ENCODE measurements at places on chromosomes 11 and 22.

DNA sequence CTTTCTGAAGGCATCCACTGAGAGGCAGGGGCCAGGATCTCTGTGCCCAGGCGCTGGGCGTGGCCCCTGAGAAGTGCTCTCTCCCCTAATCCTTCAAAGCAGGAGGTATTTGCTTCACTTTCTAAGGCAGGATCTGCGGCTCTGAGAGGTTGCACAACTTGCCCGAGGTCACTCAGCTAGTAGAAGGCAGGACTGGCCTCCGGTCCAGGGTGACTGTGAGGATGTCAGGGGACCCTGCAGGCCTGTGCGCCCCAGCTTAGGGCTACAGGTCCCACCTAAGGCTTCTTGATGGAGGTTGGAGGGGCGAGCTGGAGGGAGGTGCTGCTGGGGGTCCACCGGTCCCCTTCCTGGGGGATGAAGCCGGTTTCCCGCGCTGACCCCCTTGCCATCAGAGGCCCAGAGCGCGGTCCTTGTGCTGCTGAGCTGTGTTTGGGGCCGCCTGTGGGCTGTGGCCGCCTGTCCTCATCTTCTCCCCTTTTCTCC, 979 bp downstream of the SMIM38 start:
- no peak for DNase-seq

GRCh38 chr11:46319074-46319453, 28.2 kb upstream of the DGKZ start:
- no peak for DNase-seq

DNA sequence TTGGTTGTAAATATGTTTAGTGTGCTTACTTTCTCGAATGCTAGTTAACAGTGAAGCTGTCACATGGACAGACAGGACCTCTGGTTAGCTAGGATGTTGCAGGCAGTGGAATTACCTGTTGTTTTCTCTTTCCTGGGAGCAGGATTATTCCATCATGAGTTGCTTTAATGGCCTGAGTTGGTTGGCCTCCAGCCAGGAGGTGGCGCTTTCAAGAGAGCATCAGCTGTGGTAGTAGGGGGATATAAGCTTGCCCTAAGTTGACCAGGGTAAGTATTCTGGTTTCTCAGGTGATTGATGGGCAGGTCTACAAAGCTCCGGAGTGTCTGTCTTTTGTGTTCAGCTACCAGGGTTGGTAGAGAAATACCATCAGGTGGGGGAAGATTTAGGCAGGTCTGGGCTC, 43.5 kb downstream of the NELL1 start:
- no peak for DNase-seq

DNA sequence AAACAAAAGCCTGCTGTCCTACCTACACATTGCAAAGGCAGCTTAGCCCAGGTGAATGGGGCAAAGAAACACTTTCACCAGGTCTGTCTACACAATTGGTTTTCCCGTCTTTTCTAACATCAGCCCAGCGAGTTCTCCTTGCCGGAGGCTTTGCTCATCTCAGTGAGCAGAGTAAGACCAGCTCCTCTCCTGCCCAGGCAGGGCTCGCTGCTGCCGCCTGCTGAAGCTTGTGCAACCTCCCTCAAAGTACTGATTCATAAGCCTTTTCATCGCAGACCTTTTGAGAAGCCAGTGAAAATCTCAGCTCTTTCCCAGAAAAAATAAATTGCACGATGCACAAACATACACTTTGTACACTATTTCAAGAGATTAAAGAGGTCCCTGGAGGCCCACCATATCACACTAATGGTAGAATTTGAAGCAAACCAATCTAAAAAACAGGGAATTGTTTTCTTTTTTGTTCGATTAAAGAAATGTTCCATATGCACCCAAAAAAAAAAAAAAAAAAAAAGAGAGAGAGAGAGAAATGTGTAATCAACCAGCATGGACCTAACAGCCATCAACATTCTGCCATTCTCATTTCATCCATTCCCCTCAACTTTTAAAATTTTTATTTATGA, 328.1 kb upstream of the MPPED2 start:
- no peak for DNase-seq

GRCh38 chr22:25147642-25147928, 52.1 kb upstream of the CRYBB3 start:
- no peak for DNase-seq

- DNase-seq, result no peak
Measured at GRCh38 chr11:12160680-12161079, 50.3 kb downstream of the MICAL2 start.

DNA sequence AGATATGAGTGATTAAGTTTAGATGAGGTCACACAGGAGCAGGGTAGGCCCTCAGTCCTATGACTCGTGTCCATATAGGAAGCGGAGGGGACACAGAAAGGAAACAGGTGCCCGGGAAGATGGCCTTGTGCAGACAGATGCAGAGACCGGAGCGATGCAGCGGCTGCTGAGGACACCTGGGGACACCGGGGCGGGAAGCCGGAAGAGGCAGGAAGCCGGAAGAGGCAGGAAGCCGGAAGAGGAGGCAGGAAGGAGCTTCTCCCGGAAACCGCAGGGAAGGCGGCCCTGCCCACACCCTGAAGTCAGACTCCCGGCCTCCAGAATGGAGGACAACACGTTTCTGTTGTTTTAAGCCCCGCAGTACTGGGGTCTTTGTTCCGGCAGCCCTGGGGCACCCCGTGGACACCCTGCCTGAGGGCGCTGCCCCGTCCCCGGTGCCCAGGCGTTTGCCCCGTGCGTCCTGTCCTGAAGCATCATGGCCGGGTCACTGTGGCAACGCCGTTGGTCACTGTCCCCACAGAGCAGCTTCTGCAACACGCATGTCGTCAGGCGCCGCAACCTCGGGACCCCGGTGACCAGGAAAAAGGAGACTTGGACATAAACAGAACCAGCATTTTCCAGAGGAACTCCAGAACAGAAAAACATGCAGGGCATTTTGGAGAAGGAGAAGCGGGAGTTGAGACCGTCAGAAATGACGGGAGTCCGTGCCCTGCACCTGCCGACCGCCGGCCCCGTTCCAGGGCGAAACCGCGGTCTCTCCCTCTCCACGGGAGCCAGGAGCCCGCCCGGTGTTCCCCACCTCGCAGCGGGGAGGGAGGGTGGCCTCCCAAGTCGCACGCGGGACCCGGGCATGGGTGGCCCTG, 103.4 kb downstream of the BRD1 start:
- DNase-seq, result peak; percentile 14

GRCh38 chr22:49298834-49299750, 528.6 kb downstream of the BRD1 start:
- no peak for DNase-seq

DNA sequence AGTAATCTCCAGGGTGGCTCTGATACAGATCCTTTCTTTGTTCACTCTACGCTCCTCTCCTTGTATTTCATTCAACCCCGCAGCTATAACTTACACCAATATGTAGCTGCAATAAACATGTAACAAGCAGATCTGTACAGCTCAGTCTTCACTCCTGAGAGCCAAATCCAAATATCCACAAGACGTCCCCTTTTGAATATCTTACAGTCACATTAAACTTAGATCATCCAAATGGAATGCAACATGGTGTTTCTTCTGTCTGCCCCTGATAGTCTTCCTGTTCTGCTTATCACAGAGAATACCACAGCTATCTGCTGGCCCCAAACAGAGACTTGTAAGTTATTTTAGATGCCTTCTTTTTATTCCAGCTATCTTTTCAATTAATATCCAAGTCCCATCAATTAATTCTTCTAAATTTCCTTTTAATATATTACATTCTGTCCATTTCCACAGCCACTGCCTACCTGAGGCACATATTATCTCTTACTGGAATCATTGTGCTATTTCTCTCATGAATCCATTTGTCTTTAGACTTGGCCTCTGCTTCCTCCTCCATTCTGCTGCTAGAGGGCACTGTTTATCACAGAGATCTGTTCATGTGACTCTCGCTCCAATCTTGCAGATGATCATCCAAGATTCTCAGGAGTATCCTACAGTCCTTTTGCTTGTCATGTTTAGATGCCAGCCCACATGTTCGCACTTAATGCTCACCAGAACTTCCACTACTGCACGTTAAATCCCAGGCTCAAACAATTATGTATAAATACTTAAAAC, 908.6 kb downstream of the NTM start:
- no peak for DNase-seq

- no peak for DNase-seq
Measured at GRCh38 chr11:29483831-29484230, 533.0 kb downstream of the KCNA4 start.

- DNase-seq, result no peak
Measured at GRCh38 chr11:17186932-17187692, 20.7 kb downstream of the PIK3C2A start.

- no peak for DNase-seq
Measured at GRCh38 chr11:22130462-22131053, 62.3 kb upstream of the ANO5 start.

- no peak for DNase-seq
Measured at GRCh38 chr22:35409783-35410662, 10.1 kb downstream of the MCM5 start.

GRCh38 chr11:81772166-81772565, 961.5 kb downstream of the FAM181B start:
- no peak for DNase-seq

- no peak for DNase-seq
Measured at GRCh38 chr11:74966651-74967050, 17.6 kb downstream of the SPCS2 start.

GRCh38 chr11:69566001-69566400, 75.0 kb upstream of the CCND1 start:
- no peak for DNase-seq

DNA sequence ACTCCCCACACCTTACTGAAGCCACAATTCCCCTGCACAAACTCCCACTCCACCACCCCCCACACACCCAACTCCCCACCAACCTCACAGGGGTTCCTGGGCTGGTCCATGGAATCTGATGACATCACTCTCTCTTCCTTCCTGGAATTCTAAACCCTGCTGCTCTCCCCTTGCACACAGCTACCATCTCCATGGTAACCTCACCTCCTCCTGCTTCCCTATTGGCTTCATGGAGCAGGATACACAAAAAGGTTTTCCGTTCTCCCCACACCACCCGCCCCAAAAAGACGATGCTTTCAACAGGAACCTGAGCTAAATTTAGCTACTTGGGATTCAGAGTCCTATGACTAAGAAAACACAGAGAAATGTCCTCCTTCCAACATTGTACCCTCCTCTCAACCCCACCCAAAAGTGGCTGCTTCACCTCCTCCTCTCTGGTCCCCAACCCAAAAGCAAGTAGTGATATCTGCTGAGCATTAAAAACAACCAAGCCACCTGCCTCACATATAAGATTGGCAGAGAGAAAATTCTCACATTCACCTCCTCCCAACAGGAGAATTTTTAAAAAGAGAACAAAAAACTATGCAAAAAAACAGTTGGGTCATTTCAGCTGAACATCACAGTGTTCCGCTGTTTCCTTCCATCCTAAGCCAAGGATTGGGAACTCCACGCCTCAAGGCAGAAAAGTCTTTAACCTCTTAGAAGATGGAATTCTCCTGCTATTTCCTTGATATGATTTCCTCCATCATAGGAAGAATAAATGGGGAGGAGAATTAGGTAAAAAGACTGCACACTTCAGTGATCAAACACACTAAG, 66.9 kb downstream of the RBFOX2 start:
- DNase-seq, result no peak

- DNase-seq, result no peak
Measured at GRCh38 chr11:115317277-115318185, 186.7 kb downstream of the CADM1 start.

GRCh38 chr11:8642196-8642841, 40.1 kb downstream of the TRIM66 start:
- no peak for DNase-seq

DNA sequence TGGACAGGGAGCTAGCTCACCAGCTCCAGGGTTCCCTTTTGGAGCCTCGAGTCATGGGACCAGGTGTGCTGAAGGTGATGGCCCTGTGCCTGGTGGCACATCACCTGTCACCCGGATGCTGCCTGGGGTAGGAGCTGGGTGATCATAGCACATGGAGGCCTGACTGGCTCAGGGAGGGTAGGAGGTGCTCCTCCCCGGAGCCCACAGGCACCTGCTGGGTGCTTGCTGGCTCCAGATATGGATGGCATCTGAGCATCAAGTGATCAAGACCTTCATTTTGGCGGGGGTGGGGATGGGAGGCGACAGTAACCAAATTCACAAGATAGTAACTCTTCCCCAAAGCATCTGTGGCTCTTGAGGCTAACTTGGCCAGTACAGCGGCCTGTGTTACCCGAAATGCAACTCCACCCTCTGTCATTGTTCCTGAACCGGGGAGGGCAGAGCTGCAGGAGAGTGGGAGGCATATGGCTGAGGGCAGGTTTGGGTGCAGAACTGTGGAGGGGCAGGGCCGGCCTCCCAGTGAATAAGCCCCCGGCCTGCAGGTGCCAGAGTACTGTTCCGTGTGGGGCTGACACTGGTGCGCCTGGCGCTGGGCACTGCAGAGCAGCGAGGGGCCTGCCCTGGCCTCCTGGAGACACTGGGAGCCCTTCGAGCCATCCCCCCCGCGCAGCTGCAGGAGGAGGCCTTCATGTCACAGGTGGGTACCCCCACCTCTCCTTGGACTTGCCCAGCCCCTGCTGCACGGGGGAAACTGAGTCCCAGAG, 4.7 kb downstream of the TBC1D10C start:
- no peak for DNase-seq

- DNase-seq, result no peak
Measured at GRCh38 chr22:48445113-48445827, 1382.4 kb downstream of the BRD1 start.

- no peak for DNase-seq
Measured at GRCh38 chr22:50710221-50710620, 27.8 kb upstream of the ACR start.

DNA sequence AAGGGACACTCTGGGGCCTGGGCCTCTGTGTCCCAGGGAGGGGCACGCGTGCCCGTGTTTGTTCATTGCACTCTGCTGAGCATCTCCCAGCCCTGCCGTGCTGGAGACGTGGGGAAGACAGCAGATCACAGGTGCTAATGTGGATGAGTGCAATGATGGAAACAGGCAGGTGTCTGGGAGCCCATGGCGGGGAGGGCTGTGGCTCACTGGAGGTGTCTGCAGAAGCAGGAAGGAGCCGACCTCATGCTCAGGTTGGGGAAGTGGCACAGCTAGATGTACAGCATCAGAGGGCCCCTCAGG, 7.9 kb downstream of the TMEM258 start:
- no peak for DNase-seq

- no peak for DNase-seq
Measured at GRCh38 chr22:24205438-24206195, 24.3 kb downstream of the SUSD2 start.

GRCh38 chr11:507727-508515, 879 bp upstream of the RNH1 start:
- no peak for DNase-seq

DNA sequence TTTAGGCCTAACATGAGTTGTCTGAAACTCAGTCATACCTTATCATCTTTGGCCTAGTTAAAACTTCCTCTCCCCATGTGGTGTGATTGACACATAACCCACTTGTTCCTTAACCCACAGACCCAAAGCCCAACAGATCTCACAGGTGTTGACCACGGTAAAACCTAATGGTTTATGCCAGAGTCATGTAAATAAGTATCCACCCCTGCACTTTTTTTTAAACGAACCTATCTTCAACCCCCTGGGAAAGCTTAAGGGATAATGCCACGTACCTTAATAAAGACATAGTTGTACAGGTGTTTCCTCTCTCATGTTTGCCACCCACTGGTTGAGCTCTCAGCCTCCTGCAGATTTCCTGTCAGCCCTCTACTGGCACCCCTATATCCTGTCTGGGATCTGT, 709.3 kb upstream of the CCDC179 start:
- DNase-seq, result no peak

- no peak for DNase-seq
Measured at GRCh38 chr11:12675951-12676711, 1.9 kb downstream of the TEAD1 start.

- no peak for DNase-seq
Measured at GRCh38 chr11:128599729-128600128, 12.4 kb upstream of the ETS1 start.

GRCh38 chr22:40462195-40462984, 92.0 kb downstream of the SGSM3 start:
- DNase-seq, result no peak
